Metanephros (tissue), 2 donors: ENCODE measurements at places on chromosomes 7 and 10. TPM values are rescaled to one million over a fixed set of nuclear protein-coding genes. Genes with fewer than 3 reads are reported as not detected.

SERPINE1 gene
- total RNA-seq, result 3.4 TPM

NUDT13 gene
- total RNA-seq, result 0.70 TPM

BAMBI gene
- 32.5 TPM for total RNA-seq

SFTPA1 gene
- 0.88 TPM for total RNA-seq

OR2A1 gene
- 0.29 TPM for total RNA-seq

HOXA6 gene
- 72.5 TPM for total RNA-seq

FKBP6 gene
- not detected for total RNA-seq

BICC1 gene
- 70.7 TPM for total RNA-seq

NUTM2A gene
- 2.7 TPM for total RNA-seq

MMRN2 gene
- 40.6 TPM for total RNA-seq

TUBB8 gene
- total RNA-seq, result 0.12 TPM

SFTPD gene
- total RNA-seq, result 0.53 TPM

CREB3L2 gene
- 76.7 TPM for total RNA-seq

RTKN2 gene
- 5.7 TPM for total RNA-seq

TRIM56 gene
- total RNA-seq, result 16.9 TPM

LDB3 gene
- total RNA-seq, result 64.6 TPM

CCDC136 gene
- total RNA-seq, result 13.8 TPM

FAM3C gene
- 77.5 TPM for total RNA-seq

TLX1 gene
- total RNA-seq, result not detected

ACSM6 gene
- 0.12 TPM for total RNA-seq

CPED1 gene
- 40.0 TPM for total RNA-seq

C10orf62 gene
- total RNA-seq, result 2.3 TPM

RAPGEF5 gene
- total RNA-seq, result 138 TPM

H2BK1 gene
- not detected for total RNA-seq

HOXA2 gene
- total RNA-seq, result 4.0 TPM

FXYD4 gene
- total RNA-seq, result 1.6 TPM

MRPS17 gene
- total RNA-seq, result 11.2 TPM

NXPH1 gene
- total RNA-seq, result 0.23 TPM

MACC1 gene
- total RNA-seq, result 26.9 TPM

CCL24 gene
- 1.7 TPM for total RNA-seq

DMTF1 gene
- total RNA-seq, result 169 TPM

ELOVL3 gene
- 1.3 TPM for total RNA-seq
